Activated T-cell treated with anti-CD3 and anti-CD28 coated beads for 1 hour (primary cell): ENCODE measurements at places on chromosomes 3 and 15.

- DNase-seq, result no peak
These were observed 2.0 kb downstream of the B2M start for GRCh38 chr15:44713006-44713966.

DNA sequence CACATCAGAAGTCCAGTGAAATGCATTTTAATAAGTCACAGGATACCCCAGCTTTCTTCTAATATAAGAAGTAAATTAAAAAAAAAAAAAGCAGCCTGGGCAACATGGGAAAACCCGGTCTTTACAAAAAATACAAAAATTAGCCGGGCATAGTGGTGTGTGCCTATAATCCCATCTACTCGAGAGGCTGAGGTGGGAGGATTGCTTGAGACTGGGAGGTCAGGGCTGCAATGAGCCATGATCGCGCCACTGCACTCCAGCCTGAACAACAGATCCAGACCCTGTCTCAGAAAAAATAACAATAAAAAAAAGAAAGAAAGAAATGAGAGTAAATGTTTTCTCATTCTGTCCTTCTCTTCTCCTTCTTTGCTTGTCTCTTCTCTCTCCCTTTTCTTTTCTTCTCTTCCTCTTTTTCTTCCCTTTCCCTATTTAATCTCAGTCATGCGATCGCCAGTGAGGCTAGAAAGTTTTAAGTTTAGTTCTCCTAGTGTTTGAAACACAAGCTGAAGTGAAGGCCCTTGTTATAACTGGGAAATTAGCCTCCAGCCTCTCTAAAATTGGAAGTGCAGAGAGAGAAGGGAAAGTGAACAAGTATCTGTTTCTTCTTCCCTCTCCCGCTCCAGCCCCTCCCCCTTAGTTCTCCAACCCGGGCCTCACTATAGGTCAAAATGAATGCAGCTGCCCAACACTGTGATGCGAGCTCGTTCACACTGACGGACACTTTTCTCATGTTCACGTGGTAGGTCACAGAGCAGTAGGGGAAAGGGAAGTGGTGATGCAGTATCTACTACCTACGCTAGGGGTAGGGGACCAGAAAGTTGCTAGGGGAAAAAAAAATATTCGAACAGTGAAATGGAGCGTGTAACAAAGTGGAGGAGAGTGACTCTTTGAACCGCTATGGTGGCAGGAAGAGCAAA lies 23.5 kb upstream of the TSC22D2 start:
- peak; percentile 9 for DNase-seq

DNA sequence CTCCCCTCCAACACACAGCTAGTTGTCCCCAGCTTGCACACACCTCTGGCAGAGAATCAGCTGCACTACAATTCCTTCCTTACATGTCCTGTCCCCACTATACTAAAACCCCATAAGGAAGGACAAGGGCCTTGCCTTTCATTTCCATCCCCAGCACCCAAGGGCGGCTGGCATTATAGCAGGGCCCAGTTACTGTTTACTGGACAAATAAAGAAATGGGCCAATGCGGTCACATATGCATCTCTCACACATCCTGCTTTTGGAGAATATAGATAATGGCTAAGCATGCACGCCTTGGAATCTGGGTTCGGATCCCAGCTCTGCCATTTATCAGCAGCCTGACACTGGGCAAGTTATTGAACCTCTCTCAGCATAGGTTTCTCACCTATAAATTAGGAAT lies 99.1 kb downstream of the DAPK2 start:
- no peak for DNase-seq

DNA sequence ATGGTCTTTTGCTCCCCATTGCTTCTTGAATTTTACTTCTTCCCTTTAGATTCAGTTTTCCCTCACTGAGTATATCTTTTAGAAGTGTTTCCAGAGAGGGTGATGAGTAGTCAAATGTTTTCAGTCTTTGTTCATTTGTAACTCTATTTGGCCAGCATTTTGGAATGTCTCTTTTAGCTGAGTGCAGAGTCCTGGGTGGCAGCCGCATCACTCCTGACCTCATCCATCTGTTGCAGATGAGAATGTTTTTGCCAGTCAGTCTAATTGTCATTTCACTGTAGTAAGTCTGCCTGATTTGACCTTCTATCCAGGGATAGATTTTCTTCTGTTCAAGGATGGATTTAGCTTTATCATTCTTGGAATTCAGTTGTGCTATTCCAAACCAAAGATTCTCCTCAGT lies 7.3 kb downstream of the SRPRB start:
- no peak for DNase-seq

- no peak for DNase-seq
These were observed 19.2 kb upstream of the MGA start for GRCh38 chr15:41640985-41641384.

DNA sequence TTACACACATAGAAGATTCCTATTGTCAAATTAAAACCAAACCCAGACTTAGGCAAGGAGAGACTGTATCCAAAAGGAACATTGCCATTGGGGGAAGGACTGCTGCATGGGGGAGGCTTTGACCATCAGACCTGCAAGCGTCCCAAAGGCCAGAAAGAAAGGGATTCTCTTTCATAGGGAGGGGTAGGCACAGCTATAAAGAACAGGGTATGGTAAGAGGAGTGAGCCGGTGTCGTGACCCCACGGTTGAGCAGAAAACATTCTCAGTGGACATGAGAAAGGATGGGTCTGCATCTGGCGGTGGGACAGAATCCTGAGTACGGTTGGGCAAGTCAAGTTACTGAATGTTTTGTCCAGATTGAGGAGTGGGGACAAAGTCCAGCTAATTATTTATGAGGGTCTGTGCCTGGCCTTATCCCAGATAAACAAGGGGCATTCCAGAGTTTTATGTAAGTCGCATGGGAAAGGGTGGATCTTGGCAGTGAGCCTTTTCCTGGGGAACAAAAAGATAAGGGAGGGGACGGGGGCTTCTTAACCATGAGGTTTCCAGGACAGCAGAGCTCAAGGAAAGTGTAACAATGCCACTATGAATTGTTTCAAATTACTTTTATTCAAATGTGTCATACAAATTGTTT lies 357.8 kb downstream of the OCA2 start:
- DNase-seq, result no peak

DNA sequence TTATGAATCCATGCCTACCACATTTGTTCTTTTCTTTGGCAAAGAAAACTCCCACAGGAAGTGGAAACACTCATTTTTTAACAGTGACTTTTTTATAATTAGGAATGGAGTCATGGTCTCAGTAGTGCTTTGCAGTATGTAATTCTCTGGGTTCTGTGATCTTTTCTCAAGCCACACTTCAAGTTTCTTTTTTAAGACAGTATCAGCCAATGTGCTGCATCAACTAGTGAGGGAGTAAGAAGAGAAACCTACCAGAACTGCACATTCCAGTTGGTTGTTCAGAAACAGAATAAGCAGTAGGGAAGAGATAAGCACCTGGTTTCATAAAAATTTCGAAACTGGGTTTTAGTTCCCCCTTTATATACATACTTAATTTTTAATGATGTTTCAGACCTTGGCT lies 126.3 kb downstream of the FOXB1 start:
- DNase-seq, result no peak

- no peak for DNase-seq
These were observed 195.4 kb downstream of the KLF13 start for GRCh38 chr15:31522028-31522427.

DNA sequence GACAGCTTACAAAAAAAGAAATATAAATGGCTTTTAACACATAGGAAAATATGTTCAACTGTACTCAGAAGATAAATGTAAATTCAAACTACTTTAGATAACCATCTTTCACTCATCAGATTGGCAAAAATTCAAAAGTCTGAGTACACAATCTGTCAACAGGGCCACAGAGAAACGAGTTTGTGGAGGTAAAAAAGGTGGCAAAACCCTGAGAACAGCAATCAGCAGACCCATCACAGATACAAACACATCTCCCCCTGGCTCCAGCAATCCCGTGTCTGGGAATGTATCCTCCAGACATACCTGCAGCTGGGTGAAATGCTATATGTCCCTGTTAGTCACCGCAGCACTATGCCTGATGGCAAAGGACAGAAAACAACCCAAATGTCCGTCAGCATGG lies 149.5 kb downstream of the OSBPL10 start:
- no peak for DNase-seq
